Neural crest cell (in vitro differentiated cells): ENCODE measurements at places on chromosomes 11 and 22.

DNA sequence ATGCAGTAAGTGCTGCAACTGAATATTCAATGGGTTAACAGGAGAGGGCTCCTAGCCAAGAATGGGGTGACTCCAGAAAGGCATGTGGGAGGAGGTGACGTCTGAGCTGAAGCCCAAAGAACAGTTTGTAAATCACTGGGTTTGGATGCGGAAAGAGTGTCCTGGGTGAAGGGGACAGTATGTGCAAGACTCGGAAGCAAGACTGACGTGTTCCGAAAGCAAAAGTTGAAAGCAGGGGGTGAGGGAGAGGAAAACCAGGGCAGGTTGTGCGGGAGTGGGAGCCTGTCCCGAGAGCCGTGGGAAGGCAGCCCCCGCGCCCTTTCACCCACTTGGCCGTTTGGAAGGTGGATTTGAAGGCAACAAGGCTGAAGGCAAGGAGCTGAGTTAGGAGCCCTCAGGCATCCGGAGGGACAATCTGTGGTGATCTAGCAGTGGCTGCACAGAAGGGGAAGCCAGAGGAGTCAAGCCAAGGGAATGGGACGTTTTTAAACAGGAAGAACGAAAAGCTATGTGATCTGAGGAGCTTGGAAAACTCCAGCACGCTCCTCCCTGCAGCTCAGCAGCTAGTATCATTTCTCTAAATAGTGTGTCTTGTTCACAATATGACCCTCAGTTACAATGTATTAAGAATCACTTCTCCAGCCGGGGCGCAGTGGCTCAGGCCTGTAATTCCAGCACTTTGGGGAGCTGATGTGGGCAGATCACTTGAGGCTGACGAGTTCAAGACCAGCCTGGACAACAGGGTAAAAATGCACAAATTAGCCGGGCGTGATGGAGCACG, 7.7 kb downstream of the SLC25A18 start:
- no peak for DNase-seq

DNA sequence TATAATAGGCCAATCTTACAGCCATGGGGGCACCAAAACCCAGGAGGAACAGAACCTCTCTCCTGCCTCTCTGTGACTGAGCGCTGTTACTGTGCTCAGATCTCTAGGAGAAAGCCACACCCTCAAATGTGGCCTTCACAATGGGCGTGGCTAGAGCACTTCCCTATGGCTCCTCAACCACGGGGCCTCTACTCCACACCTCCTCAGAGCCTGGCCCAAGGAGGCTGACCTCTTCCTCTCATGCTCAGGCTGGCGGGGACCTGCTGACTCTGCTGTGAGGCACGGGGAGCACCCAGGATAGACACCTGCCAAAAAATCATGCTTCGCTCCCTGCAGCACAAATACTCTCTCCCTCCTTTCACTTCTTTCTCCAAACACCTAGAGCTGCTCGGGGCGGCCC, 41.0 kb downstream of the C11orf58 start:
- DNase-seq, result no peak

GRCh38 chr11:113014262-113015097, 53.3 kb downstream of the NCAM1 start:
- no peak for DNase-seq

GRCh38 chr11:5040876-5041275, 5.5 kb upstream of the OR52J3 start:
- no peak for DNase-seq
